ENCODE measurements at places on chromosomes 1 and 21. TPM values are rescaled to one million over a fixed set of nuclear protein-coding genes. Genes with fewer than 3 reads are reported as not detected.

DNA sequence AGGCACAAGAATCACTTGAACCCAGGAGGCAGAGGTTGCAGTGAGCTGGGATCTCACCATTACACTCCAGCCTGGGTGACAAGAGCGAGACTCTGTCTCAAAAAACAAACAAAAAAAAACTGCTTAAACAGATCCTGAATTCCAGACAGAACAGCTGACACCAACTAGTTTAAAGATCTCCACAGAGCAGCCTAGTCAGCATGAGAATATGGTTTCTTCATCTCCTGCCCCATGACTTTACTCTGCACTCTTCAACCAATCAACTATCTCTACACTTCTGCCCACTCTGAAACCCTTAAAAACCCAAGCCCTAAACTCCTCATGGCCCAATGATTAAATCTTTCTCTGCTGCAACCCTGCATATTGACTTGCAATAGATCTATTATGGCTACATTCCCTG is 7.5 kb upstream of the PRRC2C start:
- no peak overlapping the region for H3K27ac ChIP-seq
- DNase-seq, result no peak
- peaks cover 5% of the 10 kb centered on the region for H3K4me1 ChIP-seq
- no peaks in the 10 kb centered on the region for H3K36me3 ChIP-seq
- H3K4me3 ChIP-seq, result no peak overlapping the region

- H3K27ac ChIP-seq, result peak overlapping the region; percentile 67
- H3K27me3 ChIP-seq, result no peaks in the 10 kb centered on the region
- H3K4me1 ChIP-seq, result peaks cover 46% of the 10 kb centered on the region
- no peaks in the 10 kb centered on the region for H3K36me3 ChIP-seq
- no peak for DNase-seq
Measured at GRCh38 chr1:54464031-54464476, 57.9 kb upstream of the SSBP3 start.

DNA sequence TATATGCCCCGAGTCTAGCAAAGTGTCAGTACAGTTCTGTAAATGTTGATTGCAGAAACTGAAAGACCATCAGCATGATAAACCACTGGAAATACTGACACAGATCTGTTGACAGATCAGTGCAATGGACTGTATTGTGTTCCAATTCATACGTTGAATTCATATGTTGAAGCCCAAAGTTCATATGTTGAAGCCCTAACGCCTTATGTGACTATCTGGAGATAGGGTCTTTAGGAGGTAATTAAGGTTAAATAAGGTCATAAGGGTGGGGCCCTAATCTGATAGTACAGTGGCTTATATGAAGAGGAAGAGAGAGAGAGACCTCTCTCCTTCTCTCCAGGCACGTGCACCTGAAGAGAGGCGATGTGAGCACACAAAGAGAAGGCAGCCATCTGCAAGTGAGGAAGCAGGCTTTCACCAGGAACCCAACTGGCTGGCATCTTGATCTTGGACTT is 144.7 kb downstream of the MRPL39 start:
- no peak overlapping the region for H3K4me3 ChIP-seq
- no peaks in the 10 kb centered on the region for H3K4me1 ChIP-seq
- no peaks in the 10 kb centered on the region for H3K36me3 ChIP-seq
- no peak overlapping the region for H3K27ac ChIP-seq
- H3K27me3 ChIP-seq, result no peaks in the 10 kb centered on the region
- DNase-seq, result no peak

The F13B gene
- not detected for total RNA-seq

DNA sequence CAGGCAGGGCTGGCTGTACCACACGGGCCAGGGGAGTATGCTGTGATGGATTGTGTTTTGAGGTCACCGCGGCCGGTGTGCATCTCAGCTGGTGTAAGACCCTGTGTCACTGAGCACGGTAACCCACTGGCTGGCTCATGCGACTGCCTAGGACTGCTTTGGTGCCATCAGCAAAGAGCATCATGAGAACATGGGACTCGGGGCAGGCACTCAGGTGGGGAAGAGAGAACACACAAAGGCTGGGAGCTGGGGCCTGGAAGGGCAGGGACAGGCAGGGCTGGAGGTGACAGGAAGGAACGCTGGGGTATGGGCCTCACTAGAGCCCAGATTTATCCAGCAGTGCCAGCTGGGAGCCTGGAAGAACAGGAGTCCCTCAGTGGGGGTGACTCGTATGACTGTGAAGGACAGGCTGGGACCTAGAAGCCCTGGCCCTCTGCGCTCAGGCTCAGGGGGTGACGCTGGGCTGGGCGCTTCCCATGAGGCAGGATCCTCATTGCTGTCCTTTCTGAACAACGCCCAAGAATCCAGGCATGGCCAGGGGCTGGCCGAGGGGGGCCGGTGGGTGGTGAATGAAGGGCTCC is 210.4 kb upstream of the VAMP3 start:
- no peaks in the 10 kb centered on the region for H3K36me3 ChIP-seq
- H3K4me3 ChIP-seq, result no peak overlapping the region
- no peak overlapping the region for H3K27ac ChIP-seq
- peaks cover 42% of the 10 kb centered on the region for H3K27me3 ChIP-seq
- DNase-seq, result no peak

- H3K4me1 ChIP-seq, result no peaks in the 10 kb centered on the region
- no peak within 1 kb of the TSS for H3K4me3 ChIP-seq
- no peak within 1 kb of the TSS for H3K27ac ChIP-seq
- peak; percentile 69 for DNase-seq
- no peaks in the 10 kb centered on the region for H3K36me3 ChIP-seq
Measured at GRCh38 chr1:169711469-169712308, at the start of gene SELL. Gene SELL, minus strand, starts transcription at chr1:169711620. Its CDS starts 122 bp downstream, at chr1:169711498.

The GSTM5 gene
- total RNA-seq, result not detected

GRCh38 chr21:45478115-45478801 is 64.0 kb downstream of the SLC19A1 start:
- H3K4me1 ChIP-seq, result peaks cover 13% of the 10 kb centered on the region
- H3K27ac ChIP-seq, result peak overlapping the region; percentile 69
- H3K4me3 ChIP-seq, result peak overlapping the region; percentile 22
- peak; percentile 88 for DNase-seq

The PGLYRP3 gene
- not detected for total RNA-seq

DNA sequence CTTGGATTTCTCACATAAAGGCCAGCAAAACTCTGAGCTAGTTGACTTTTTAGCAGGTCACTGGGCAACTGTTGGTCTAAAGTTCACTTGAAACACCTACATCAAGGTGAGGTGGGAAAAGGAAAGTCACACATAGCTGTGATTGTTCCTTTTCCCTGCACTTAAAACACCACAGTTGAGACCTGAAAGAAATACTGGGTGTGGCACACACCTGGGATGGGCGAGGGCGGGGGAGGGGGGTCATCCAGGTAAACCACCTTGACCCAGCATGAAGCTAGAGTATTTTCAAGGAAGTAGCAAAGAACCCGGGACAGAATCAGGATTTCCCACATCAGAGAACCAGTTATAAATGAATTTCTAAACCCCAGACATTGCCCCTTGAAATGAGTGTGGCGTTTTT is 26.4 kb downstream of the ZNF697 start:
- H3K27ac ChIP-seq, result no peak overlapping the region
- peaks cover 23% of the 10 kb centered on the region for H3K36me3 ChIP-seq
- H3K4me3 ChIP-seq, result no peak overlapping the region

DNA sequence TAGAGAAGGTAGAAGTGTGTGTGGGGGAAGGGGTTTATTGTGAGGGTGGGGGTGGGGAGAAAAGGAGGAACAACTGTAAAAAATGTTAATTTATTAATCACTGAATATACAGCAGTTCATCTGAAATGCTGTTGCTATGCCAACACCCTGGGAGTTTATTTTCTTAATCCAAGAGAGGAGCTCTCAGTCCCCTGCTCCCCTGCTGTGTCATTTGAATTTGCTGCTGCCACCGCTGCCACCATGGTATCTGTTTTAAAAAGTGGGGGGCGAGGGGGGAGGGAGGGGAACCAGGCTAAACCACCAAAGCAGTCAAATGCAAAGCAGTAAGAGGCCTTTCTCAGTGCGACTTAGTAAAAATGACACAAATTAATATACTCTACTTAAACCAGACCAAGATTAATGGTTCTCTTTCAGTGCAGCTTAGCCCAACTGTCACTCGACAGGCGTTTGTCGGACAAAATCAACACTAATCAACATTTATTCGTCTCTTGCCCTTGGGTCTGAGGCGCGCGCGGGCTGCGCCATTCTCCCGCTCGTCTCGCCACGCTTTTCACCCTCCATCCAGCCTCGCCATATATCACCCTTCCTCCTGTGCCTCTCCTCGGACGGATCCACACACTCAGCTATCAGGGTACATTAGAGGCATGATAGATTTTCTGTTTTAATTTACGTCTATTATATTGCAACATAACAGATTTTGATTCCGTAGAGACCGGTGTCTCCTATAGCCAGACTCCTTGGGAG is 76.2 kb downstream of the PBX1 start:
- H3K27ac ChIP-seq, result no peak overlapping the region
- no peaks in the 10 kb centered on the region for H3K4me1 ChIP-seq
- peaks cover 2% of the 10 kb centered on the region for H3K27me3 ChIP-seq
- no peaks in the 10 kb centered on the region for H3K36me3 ChIP-seq
- no peak overlapping the region for H3K4me3 ChIP-seq

GRCh38 chr21:31728191-31728590 is 3.7 kb downstream of the SCAF4 start:
- H3K27ac ChIP-seq, result no peak overlapping the region
- H3K4me1 ChIP-seq, result peaks cover 28% of the 10 kb centered on the region
- DNase-seq, result no peak
- peaks cover 50% of the 10 kb centered on the region for H3K36me3 ChIP-seq
- no peak overlapping the region for H3K4me3 ChIP-seq

- no peak overlapping the region for H3K27ac ChIP-seq
- no peak for DNase-seq
- no peak overlapping the region for H3K4me3 ChIP-seq
- H3K36me3 ChIP-seq, result no peaks in the 10 kb centered on the region
Measured at GRCh38 chr1:160087118-160087662, 5.9 kb downstream of the KCNJ9 start.

DNA sequence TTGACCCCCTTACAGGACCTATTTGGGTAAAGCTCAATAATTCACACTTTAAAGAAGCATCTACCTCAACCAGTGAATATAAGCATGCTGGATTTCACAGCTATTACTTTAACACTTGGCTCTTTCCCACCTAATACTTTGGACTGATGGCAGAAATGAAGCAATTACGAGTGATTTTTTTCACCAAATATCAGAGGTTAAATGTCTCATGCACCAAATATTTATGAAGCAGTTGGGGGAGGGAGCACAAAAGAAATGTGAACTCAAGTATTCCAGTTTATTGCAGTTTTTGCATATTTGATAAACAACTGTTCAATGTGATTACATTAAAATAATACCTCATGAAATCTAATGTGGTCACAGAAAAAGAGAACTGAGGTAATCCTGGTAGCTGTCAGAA is 223.6 kb downstream of the LRRC7 start:
- no peak for DNase-seq
- H3K27ac ChIP-seq, result no peak overlapping the region
- H3K27me3 ChIP-seq, result no peaks in the 10 kb centered on the region
- H3K4me1 ChIP-seq, result no peaks in the 10 kb centered on the region

DNA sequence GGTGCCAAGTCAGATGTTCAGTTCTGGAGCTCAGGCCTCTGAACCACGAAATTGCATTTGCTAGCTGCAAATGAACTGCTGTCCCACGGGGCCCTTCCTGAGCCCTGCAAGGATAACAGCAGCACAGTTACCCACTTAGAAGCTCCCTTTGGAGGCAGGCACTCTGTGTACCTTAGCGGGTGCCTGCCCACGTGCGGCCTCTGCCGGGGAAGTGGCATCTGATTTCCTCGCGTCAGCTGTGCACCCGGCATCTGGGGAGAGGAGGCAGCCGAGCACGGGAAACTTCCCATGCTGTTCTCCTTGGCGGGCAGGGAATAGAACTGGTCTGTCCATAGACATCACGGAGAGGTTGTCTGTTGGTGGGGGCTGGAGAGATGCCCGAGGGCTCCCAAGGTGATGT is 148.0 kb upstream of the C1orf174 start:
- H3K4me3 ChIP-seq, result no peak overlapping the region
- peaks cover 28% of the 10 kb centered on the region for H3K27me3 ChIP-seq
- H3K27ac ChIP-seq, result no peak overlapping the region
- DNase-seq, result no peak
- H3K36me3 ChIP-seq, result no peaks in the 10 kb centered on the region

- no peaks in the 10 kb centered on the region for H3K36me3 ChIP-seq
- DNase-seq, result no peak
- H3K27ac ChIP-seq, result peak overlapping the region; percentile 82
- no peaks in the 10 kb centered on the region for H3K27me3 ChIP-seq
Measured at GRCh38 chr1:61253912-61254633, 171.7 kb downstream of the NFIA start.
